Effector CD4-positive, alpha-beta T cell (primary cell): ENCODE measurements at places on chromosomes 2 and 18.

DNA sequence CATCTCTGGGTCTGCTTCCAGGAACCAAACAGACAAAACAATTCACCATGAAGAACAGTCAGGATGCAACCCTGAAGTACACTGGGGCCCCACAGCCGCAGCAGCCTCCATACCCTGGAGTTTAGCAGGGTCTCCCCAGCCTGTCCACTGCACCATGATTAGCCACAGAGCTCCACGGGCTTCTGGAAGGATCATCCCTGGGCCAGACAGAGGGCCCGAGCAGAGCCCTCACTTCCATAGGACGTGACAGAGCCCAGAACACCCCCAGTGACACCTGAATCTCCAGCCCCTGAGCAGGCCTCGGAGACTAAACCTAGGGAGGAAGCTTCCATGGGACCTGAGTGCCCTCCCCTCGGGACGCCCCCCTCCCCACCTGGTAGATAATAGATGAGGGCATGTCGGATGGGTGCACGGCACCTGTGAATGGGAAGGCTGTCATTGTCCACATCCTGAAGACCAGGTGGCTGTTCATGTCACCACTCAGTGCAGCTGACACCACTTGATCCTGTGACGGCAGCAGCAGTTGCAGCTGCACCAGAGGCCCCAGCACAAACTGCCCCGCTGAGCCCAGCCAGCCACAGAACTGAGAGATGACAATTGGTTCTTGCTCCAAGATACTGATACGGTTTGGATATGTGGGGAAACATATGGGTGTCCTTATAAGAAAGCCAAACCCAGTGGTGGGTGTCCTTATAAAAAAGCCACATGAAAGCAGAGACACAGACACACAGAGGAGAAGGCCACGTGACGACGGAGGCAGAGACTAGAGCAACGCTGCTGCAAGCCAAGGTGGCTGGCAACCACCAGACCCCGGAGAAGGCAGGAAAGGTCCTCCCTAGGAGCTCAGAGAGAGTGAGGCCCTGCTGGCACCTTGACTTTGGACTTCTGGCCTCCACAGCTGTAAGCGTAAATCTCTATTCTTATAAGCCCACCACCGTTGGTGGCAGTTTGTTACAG lies 23.2 kb downstream of the KIF1A start:
- no peak for DNase-seq

GRCh38 chr2:113098532-113098931 lies 28.9 kb upstream of the IL1RN start:
- no peak for DNase-seq

- DNase-seq = no peak
Measured at GRCh38 chr18:46393230-46393629, 263.8 kb downstream of the LOXHD1 start.

GRCh38 chr2:54820558-54820957 lies 97.1 kb downstream of the EML6 start:
- no peak for DNase-seq

- DNase-seq = no peak
Measured at GRCh38 chr2:1929001-1929400, 184.7 kb upstream of the PXDN start.

GRCh38 chr18:6505498-6505875 lies 90.8 kb upstream of the L3MBTL4 start:
- DNase-seq = no peak

- no peak for DNase-seq
Measured at GRCh38 chr2:71711133-71711855, 257.9 kb downstream of the DYSF start.

DNA sequence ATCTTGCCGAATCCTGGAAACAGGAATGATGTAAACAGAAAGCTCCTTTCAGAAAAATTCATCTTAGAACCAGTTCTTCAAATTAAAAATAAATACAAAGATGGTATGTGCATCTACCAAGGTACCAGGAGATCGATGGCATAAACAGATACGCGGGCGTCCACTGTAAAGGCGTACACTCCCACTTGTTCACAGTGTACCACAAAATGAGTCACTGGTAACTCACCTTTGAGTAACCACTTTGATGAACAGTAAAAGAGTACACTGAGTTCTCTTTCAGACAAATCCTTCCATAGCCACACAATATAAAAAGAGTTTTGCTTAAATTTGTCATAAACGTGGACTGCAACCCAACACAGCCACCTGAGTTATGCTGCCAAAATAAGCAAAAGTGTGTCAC lies 128.3 kb downstream of the DNER start:
- DNase-seq = no peak

DNA sequence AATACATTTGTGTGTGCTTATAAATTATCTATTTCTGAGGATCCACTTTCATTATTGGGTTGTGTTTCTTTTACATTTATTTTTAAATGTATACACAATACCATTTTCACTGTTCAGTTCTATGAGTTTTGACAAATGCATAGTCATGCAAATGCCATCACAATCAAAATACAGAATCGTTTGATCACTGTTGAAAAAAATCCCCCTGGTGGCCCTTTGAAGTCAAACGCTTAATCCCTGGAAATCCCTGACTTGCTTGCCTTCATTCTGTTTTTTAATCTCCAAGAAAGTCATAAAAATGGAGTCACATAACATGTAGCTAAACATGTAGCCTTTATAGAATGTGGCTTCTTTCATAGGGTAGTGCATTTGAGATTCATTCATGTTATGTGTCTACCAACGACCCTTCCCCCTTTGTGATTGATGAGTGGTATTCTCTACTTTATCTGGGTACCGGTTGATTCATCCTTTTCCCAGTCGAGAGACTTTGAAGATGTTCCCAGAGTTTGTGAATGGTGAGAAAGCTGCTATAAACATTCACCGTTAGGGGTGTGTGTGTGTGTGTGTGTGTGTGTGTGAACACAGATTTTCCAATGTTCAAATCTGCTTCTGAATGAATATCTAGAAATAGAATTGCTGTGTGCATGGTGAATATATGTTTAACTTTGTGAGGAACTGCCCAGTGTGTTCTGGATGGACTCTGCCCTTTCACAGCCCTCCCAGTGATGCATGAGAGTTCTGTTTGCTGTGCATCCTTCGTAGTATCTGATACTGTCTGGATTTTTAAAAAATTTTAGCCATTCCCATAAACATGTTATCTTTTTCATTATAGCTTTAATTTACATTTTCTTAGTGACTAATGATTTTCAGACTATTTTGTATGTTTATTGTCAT lies 173.6 kb downstream of the GALR1 start:
- DNase-seq = no peak

DNA sequence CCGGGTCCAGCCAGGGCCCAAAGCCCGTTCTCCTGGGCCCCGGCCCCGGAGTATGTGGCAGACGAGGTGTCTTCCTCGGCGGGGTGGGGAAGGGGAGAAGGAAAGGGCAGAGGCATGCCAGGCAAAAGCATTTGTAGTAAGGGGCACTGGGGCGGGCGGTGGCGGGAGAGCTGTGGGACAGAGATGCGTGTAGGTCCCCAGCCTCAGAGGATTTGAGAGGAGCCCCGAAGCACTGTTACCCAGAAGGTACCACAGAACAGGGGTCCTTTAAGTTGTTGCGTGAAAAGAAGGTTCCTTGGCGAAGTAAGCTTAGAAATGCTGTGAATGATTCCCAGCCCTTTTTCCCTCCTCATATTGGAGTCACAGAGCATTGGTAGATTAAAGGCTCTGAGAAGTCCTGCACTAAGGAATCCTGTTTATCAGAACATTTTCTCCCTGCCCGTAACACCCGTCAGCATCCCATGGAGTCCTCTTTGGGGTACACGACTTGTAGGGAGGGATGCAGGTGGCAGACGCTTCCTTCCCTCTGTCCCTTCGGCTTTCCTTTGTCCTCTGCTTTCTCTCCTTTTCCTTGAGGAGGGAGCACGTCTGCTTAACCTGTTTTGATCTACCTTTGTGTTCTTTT lies 12.5 kb downstream of the GAREM2 start:
- DNase-seq = no peak

DNA sequence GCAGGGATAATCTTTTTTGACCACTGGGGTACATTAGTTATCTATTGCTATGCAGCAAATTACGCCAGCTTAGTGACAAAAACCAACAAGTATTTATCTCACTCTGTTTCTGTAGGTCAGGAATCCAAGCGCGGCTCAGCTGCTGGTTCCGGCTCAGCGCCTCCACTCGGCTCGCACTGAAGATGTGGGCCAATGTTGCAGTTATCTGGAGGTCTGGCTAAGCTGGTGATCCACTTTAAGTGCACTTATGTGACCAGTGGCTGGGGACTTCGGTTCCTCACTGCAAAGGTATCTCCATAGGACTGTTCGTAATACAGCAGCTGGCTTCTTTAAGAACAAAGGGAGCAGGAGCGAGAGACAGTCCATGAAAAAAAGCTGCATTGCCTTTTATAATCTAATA lies 591.9 kb downstream of the TMEM182 start:
- DNase-seq = no peak

DNA sequence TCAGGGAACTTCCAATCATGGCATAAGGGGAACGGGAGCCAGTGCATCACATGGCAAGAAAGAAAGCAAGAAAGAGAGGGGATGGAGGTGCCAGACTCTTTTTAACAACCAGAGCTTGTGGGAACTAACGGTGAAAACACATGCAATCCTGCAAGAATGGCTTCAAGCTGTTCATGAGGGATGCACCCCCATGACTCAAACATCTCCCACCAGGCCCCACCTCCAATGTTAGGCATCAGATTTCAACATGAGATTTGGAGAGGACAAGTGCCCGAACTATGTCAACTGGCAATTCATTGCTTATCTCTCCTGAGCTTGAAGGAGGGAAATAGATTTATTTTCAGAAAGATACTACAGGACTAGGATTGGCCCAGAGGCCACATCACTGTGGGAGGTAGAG lies 270.0 kb downstream of the SLC4A3 start:
- no peak for DNase-seq

DNA sequence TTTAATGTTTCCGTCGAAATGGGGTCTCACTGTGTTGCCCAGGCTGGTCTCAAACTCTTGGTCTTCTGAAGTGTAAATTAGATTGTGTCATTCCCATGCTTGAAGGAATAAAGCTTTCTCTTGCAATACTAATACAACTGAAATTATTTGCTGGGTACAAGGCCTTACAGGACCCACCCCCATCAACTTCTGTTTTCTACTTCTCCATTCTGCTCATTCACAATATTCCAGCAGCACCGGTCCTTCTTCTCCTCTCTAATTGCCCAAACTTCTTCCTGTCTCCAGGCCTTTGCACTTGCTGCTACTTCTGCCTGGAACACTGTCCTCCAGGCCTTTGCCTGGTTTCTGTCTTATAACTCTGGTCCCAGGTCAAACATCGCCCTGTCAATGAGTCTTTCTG lies 73.8 kb downstream of the APOB start:
- DNase-seq = no peak

DNA sequence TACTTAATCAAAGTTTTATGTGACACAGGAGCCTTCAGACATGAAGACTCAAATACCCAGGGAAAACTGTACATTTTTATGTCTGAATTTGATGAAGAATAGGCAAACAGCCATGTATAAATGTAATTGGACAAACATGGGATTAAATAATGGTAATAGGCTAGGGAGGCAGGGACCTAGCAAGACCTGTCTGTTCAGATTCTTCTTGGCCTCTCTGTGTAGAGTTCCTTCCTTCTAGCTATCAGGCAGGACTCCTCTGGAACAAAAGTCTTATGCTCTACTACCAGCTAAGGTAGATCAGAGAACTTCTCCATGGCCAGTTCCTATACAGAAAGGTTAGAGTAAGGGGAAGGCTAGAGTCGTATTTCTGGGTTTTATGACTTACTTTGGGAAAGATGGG lies 9.5 kb upstream of the PARD3B start:
- DNase-seq = no peak

- DNase-seq = no peak
Measured at GRCh38 chr2:186496401-186496800, 10.3 kb downstream of the ZC3H15 start.
